ENCODE measurements at places on chromosomes 3 and 15.
A peak's percentile ranks its signal among the peaks of the same experiment; 100 is the strongest.

- DNase-seq = no peak
Observed at GRCh38 chr3:116002235-116002634, 378.9 kb downstream of the GAP43 start.

DNA sequence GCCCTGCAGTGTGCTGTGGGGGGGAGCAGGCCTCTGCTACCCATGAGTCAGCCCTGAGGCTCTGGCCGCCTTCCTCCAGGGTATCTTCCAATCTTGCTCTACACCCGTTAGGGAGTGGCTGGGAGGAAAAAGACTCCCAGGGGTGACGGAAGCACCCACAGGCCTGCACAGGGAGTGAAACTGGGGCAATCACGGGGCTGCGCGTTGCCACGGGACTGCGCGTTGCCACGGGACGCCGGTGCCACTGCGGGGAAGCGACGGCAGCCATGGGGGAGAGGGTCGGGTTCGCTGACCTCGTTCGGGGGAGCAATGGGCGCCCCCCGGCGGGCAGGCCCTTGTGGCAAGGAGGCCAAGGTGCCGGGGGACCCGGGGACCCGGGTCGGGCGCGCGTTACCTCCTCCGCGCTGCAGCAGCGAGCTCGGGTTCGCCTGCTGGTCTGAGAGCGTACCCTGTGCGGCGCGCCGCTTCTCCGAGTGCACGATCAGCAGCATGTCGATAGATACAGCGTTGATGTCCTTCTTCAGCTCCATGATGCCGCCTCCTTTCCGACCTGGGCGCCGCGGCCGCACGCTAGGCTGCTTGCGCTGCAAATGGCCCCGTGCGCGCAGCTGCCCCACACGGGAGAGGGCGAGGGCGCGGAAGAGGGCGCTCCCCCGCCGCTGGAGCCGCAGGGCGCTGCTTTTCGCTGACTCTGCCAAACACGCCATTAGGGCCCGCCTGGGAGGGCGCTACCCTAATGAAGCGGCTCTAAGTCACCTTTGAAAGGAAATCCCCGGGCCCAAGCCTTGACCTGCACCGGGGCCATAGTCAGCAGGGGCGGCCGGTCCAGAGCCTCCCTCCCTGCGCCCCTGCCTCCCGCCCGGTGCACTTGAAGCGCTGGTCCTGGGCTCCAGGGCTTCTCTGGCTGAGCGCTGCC lies at the start of gene KY:
TSS of gene KY (minus strand) at position 592 of the 916 bp plus-strand sequence. CDS start at position 530, 62 bp downstream.
- DNase-seq = no peak

DNA sequence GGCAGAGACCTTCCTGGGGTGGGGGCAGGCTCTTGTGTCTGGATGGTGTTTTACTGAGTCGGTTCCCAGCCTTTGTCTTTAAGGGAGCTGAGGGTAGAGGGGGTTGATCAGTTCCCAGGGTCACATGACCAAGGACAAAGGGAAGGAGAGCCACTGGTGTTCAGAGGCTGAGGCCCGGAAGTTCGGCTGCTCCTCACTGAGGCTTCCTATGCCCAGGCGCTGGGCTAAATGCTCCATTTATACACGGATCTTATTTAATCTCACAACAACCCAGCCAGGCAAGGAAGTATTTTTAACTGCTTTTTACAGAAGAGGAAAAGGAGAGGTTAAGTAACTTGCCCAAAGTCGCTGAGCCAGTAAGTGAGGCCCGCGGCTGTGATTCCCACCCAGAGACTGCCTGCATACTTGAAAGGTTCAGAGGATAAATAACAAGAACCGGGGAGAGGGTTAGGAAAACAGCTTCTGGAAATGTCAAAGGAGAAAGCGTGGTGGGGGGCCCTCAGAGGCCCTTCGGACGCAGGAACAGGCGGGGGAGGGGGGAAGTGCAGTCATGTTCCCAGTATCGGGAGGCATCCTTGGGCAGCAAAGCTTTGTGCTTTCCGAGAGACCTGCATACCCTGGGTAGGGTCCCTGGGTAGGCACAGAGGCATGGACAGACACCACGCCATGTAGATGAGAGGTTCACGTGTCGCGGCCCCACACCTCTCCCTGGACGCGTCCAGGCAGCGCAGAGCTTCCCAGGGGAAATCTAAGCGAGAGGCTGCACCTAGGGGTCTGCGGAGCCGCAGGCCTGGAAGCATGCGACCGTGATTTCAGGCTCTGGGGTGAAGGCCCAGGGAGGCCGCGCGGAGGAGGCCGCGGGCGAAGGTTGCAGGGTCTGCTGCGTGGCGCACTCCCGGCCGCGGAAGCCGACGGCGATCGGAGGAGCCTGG lies 21.3 kb downstream of the EPHB3 start:
- no peak for DNase-seq

- peak; percentile 85 for DNase-seq
Observed at GRCh38 chr3:14143271-14144225, 18.7 kb downstream of the TMEM43 start.

- DNase-seq = no peak
Observed at GRCh38 chr15:49082960-49083359, 36.7 kb upstream of the SECISBP2L start.

DNA sequence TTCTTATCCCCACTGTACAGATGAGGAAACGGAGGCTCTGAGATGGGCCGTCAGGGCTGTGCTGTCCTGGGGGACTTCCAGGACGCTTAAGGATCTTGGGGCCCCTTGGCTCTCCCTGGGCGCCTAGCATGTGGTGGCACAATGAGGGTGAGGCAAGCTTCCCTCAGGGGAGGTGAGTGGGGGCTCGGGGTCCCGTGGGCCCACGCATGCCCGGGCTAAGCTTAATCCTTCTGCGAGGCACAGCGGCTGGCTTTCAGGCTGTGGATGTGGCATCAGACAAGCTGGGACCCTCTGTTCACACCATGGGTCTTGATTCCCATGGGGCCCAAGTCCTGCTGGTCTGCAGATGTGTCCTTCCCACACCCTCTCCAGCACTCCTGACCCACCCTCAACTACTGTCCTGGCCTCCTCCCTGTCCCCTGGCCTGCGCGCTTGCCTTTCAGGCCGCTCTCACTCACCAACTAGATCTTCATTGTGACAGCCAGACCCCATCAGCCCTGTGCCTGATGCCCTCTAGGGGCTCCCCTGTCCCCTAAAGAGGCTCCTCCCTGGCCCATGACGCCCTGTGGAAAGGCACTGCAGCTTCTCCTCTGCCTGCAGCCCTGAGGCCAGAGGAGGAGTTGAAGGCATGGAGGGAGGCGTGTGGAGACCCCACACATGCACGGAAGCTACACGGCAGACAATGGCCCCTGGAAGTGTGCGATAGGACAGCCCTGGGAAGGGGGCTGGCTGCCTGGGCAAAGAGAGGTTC lies 11.3 kb downstream of the DUSP7 start:
- no peak for DNase-seq

DNA sequence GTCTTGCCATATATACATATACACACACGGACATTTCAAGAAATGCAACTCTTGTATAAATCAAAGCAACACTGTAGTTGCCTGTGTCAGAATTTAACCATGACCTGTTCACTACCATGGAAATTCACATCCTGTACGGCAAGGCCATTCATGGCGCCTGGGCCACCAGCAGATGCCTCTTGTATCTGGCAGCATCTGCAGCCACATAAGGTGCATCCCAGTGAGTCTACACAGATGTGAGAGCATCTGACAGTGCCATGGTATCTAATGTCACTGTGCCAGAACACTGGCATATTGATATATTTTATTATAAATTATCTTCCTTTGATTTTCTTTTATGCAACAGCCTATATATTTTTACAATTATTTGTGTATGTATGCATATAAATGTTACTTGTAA lies 25.1 kb downstream of the PDZRN3 start:
- DNase-seq = no peak

- no peak for DNase-seq
Observed at GRCh38 chr3:173676094-173676493, 278.6 kb downstream of the NLGN1 start.

- no peak for DNase-seq
Observed at GRCh38 chr15:89654847-89655805, at the start of gene KIF7. KIF7 (minus strand) TSS chr15:89655467; CDS start chr15:89652930, 2,537 bp downstream.

GRCh38 chr3:1191026-1191425 lies 98.2 kb downstream of the CNTN6 start:
- peak; percentile 82 for DNase-seq

DNA sequence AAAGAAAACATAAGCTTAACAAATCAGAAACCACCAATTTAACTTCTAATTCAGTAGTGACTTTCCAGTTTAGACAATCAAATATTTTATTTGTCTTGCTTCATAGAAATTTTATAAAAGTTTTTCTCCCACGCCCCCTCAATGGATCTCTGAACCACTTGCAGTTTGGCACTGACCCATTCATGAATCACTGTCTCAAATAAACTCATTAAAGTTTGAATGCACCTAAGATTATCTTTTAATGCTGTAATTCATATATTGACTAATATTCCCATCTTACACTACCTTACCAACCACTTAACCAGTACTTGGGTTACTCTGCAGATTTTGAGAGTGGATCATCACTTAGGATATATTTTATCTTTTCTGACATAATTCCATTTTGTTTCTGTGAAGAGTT lies 880.2 kb downstream of the OTOL1 start:
- no peak for DNase-seq

GRCh38 chr15:81893182-81893835 lies 152.5 kb downstream of the MEX3B start:
- DNase-seq = no peak

DNA sequence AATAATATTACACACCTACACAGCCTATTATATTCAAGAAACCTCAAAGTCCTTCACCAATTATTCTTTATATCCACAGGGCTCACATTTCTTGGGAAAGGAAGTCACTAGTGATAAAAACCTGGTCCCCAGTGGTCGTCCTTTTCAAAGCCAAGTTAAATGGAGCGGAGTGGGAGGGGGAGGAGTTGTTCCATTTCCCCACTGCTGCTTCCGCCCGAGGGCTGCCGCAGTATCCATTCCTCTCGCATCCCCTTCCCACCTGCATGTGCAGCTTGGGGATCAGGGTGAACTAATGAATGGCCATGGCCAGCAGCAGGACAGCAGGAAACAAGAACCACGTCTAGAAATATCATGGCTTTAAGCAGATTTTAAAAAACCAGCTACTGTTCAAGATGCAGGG lies 76.4 kb upstream of the SEMA6D start:
- DNase-seq = no peak

DNA sequence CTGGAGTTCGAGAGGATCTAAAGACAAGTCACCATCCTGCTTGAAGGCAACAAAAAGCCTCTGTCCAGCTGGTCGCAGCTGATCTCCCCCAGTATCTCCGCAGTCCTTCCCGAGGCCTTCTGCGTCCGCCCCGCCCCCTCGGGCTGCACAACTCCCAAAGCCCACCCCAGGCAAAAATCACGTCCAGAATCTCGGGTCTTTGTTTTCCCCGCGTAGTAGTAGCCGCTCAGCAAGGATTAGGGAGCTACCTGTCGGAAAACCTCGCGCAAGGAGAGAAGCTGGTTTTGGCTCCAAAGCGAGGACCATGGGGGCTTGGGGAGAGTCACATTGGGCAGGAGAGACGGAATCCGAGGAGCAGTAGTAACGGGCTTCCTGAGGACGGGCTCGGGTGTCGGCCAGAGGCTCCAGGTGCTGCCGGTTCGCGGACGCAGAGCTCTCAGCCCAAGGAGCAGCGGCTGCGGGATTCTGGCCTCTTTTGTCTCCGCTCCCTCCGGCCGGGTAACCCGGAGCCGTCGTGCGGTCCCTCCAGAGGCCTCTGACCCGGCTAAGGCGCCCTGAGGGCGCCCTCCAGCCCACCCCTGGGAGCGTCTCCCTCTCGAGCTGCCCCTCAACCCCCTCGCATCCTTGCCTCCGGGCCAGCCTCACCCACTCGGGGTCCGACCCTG lies 401 bp downstream of the ZSCAN29 start:
- peak; percentile 11 for DNase-seq

DNA sequence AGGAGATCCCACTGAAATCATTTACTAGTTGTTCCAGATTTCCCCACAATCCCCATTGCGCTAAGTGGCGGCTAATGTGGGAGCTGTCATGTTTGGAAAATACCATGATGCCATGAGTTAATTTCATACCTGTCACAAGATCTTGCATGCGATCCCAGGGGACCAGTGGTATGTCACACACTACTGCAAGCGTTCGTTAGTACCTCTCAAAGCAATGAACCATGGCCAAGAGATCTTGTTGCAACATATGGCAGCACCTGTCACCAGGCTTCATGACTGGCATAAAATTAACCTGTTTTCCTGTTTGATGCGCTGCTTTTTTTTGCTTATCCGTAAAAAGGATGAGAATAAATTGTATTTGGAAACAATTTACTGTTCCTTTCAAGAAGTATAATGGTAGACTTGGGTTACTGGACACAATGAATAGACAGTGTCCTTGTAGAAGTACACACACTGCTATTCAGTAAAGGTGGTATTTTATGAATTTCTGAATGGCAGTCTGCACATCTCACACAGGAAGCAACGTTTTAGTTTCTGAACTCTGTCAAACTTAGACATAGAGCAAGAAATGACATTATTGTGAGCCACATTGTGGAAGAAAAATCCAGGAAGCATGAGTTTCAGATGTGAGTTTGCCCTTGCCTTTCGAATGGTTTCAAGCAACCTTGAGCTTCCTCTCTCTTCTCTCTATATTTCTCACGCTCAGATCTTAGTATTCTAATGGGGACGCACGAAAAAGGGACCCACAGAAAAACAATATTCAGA lies 81.9 kb downstream of the CHL1 start:
- no peak for DNase-seq
